Stimulated activated naive CD4-positive, alpha-beta T cell treated with Interleukin-2 at 50 U/mL for 16 hours (primary cell): ENCODE measurements at places on chromosomes 12 and 14.

- DNase-seq: no peak
These were observed 95.9 kb upstream of the PPP2R5C start for GRCh38 chr14:101665478-101666078.

DNA sequence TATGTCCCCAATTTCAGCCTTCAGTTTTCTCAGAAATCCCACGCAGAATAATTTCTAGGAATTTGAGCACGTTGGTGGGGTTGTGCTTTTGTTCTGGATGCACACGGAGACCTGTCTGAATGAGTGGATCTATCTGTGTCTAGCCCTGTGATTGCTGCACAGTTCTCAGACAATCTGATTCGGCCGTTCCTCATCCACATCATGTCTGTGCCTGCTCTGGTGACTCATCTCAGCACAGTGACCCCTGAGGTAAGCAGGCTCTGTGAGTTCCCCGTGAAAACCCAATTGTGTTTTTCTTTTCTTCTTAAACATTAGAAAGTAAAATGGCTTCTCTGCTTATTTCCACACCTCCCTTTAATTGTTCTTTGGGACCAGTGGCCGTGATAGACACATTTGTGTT lies 20.2 kb downstream of the UBE3B start:
- DNase-seq: no peak

DNA sequence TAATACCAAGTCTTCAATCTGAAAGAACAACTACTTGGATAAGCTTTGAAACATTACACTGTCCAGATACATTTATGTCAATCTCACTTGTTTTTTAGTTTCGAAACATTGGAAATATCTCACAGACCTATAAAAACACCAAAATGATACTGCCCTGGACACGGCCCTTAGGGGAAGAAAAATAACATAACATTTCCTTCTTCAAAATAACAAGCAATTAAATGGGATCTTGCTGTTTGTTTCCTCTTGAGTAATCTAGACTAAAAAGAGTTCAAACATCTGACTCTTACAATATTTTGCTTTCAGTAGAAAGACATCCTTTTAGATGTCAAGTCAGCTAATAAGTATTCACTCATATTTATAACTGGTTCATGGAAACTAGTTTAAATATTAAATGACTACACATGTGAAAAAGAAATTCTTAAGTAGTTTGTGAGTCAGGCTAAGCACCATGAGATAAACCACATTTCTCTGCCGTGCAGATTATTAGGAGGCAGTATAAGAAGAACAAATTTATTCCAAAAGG lies 87.5 kb downstream of the EPS8 start:
- no peak for DNase-seq

GRCh38 chr14:89531661-89532335 lies 114.8 kb upstream of the FOXN3 start:
- DNase-seq: no peak

GRCh38 chr14:67397536-67397935 lies 14.4 kb downstream of the PLEK2 start:
- DNase-seq: no peak

- no peak for DNase-seq
These were observed 53.1 kb downstream of the PDE3A start for GRCh38 chr12:20421421-20421820.

DNA sequence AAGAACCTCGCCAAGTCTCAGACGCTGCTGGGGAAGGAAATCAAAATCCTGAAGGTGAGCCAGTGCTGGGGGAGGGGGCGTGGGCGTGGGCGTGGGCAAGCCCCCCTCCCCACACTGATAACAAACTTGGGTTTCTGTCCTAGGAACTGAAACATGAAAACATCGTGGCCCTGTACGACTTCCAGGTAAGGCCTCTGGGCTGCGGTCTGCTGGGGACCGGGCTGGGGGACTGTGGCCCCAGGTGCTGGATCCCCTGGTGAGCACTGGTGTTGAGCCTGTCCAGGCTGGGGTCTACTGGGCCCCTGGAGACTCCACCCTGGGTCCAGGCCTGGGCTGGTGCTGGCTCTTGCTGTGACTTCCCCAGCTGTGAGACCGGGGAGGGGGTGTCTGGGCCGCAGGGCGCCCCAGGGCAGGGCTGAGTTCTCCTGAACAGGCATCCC lies 1.2 kb downstream of the ULK1 start:
- DNase-seq: no peak

- DNase-seq: no peak
These were observed 24.3 kb upstream of the EMP1 start for GRCh38 chr12:13171921-13172859.

GRCh38 chr12:122304924-122305323 lies 38.6 kb upstream of the VPS33A start:
- DNase-seq: no peak

GRCh38 chr12:112261559-112261958 lies 120.7 kb downstream of the HECTD4 start:
- no peak for DNase-seq

- no peak for DNase-seq
These were observed 364.7 kb downstream of the BCAT1 start for GRCh38 chr12:24584032-24584675.

DNA sequence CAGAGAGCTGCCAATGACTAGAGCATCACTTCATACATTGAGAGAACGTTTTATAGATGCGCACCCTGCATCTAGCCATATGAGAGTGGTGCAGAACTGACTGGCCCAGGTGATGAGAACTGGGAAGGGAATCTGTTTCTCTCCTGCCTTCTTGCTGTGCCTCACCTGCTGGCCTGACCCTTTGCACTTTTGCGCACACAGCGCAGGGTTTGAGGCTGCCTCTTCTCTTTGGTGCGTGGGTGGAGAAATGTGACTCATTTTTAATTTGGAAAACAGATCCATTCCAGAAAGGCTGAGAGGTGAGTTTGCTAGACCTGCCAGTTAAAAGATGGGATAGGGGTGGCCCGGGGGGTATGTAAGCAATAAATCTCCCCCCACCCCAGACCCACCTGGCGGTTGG lies 453 bp upstream of the ESRRB start:
- no peak for DNase-seq

DNA sequence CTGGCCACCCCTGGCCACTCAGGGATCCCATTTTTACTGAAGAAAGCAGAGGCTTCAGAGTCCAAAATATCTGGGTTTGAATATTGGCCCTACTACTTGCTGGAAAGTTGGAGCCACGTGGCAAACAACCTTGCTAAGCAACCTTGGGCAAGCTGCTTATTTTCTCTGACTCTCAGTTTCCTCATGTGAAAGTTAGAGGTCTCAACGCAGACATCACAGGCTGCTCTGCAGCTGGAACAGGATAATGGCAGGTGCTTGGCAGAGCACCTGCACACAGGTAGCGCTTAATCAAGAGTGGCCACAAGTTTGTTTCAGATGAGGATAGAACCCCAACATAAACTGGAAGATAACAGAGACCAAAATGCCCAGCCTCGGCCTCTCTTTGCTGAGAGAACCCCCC lies 28.1 kb upstream of the CCND2 start:
- no peak for DNase-seq

DNA sequence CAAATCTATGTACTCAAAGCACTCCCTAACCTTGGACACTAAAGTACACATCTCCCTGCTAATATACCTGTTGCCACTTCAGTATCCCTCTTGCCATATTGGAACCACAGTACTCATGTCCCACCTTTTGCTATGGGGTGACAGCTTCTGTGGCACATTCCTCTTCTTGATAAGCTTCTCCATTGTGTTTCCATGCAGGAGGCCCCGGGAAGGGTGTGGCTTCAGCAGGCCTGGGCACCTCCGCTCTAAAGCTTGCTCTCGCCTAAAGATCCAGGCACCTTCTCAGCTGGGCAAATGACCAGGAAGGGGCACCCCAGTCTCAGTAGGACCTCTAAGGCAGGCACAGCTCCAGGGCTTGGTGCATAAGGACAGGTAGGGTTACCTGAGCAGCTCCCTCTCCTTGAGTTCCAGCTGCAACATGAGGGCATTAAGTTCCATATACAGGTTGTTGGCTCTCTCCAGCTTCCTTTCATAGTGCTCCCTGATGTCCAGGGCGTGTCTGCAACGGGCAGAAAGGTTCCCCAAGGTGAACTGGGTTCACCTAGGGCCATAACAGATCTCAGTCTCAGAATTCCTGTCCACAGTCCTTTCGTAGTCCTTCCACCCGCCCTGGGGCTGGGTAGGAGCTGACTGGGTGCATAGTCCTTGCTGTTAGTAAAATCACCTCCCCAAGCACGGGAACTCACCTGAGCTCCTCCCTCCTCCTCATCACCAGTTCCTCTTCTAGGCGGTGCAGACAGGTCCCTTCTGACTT lies 15.9 kb downstream of the MAP3K12 start:
- DNase-seq: no peak

GRCh38 chr14:73472185-73473114 lies 14.1 kb upstream of the NUMB start:
- no peak for DNase-seq

DNA sequence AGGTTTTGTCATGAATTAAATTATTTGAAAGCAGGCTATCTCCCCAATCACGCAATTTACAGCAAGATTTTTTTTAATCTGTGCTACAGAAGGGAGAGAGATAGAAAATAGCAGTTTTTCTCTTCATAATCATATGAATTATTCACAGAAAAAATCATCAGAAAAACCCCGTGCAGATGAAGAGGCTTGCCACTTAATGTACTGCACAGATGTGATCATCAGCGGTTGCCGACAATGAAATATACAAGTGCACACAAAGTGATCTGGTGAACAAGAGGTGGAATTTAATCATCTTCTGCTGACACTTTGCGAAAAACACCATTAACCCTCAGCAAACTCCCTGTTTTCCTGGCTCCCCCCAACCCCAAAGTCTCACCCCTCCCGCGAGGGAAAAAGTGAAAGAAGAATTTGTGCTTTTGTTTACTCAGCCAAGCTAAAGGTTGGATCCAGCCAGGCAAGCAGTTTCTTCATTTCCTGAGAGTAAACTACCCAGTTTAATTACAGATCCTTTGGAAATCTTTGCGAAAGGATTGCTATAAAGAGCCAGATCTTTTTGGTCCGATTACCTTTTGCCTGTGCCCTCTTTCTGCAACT lies 3.1 kb upstream of the LMO3 start:
- DNase-seq: no peak
